ENCODE measurements at places on chromosomes 7 and 10. TPM values are rescaled to one million over a fixed set of nuclear protein-coding genes. Genes with fewer than 3 reads are reported as not detected.

GRCh38 chr10:62130948-62131347, 137.7 kb downstream of the RTKN2 start:
- no peak for DNase-seq

DNA sequence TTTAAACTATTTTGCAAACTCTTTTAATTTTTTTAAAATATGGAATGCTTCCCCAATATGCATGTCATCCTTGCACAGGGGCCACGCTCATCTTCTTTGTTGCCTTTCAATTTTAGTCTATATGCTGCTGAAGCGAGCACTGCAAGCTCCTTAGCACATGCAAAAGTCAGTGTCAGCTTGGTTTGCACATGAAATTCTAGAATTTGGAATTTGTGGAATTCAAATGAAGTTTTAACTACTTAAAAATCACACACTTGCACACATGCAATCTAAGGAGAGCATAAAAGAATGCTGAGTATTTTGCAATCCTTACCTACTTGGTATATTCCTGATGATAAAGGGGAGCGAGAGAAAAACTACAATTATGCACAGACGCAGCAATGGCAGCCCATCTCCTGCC, 78.3 kb upstream of the ATP6V0A4 start:
- DNase-seq, result no peak

- no peak for DNase-seq
Observed at GRCh38 chr10:52659085-52659484, 113.5 kb downstream of the MBL2 start.

DNA sequence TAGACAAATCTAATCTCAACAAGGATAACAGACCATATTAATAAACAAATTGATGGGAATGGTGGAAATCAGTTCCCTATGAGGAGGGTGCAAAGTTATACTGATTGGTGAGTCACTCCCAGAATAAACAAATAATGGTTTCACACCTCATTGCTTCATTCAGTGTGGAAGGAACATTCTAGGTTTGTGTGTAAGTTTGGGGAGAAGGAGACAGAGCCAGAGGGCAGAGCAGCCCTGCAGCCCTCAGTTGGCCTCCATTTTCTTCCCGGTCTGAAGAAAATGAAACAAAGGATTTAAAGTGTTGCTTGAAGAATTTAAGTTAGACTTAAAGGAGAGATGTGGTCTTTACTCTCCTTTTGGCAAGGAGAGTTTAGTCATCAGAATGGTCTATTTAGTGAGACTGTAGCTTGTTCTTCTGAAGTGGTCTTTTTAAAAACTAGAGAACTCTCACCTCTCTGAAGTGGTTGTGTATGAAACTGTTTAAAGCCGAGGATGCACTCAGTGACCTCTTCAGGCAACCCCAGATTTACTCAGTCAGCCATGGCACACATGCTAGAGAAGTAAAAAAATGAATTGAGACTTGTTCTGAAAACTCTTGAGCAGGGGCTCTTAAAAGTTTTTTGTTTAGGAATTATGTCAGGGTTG, 27.2 kb downstream of the IKZF1 start:
- DNase-seq, result no peak

DNA sequence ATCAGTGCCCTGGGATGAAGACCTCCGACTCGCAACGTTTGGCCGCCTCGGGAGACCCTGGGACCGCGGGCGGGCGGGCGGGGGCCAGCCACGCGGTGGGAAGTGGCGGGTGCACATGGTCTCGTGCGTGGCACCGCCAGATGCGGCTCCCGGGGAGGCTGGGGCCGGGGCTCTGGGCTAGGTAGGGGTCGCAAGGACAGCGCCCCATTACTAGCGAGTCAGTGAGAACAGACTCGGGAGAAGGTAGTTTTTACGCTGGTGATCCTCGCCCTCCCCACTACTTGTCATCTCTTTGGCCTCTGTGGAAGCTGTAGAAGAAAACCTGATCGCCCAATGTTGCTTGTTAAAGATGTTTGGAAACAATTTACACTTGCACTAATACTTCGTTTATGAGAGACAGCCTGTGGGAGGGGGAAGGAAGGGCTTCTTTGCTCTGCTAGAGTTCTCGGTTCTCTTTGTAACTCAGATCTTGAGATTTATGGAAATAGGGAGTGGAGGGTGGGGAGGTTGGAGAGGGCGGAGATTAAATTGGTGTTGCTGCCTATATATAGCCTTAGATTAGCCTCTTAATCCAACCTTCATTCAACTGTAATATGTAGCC, 591 bp downstream of the BZW2 start:
- no peak for DNase-seq

DNA sequence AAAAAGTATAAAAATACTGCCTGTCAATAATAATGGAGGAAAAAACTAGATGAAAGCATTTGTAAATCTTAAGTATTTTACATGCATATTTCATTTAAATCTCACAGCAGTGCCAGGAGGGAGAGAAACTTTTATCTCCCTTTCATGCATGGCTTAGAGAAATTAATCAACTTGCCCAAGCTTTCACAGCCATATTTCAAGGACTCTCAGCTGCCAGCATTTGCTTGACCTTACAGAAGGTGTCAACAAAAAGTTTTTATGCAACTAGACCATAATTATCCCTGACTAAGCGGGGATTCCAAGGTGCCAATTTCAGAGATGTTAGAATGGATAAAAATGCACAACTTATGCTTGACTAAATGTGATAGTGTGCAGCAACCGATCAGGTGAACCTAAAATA, 125.4 kb downstream of the ZFAND4 start:
- DNase-seq, result no peak

The WEE2 gene
- not detected for total RNA-seq

The TMEM130 gene
- total RNA-seq, result 0.57 TPM
